CD4-positive, alpha-beta T cell treated with Interleukin-12 subunit alpha and Interleukin-12 subunit beta, for 1 hour (primary cell): ENCODE measurements at places on chromosomes 13 and 19.

DNA sequence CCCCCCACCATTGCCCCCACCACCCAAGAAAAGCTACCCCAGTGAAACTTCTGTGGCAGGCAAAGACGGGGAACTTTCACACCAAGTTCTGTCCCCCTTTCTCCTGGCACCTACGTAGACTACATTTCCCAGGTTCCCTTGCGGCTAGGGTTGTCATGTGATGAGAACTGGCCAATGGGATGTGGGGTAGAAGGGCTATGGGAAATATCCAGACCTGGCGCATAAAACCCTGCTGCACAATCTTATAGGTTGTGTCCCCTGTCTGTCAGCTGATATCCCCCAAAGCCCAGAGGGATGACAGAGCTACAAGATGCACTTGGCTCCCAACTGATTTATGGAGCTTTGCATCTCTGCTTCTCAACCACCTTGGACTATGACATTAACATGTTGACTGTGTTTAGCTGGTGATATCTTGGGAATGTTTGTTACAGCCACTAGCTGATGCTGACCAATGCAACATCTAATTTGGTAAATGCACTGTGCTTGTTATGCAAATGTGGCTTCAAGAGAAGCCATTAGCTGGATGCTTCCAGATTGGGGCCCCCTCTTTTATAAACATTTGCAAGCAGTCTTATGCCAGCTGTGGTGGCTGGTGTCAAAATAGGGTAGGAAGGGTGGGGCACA, 6.1 kb downstream of the SH2D3A start:
- DNase-seq, result no peak

- no peak for DNase-seq
Measured at GRCh38 chr13:104759069-104759468, 1692.9 kb upstream of the SLC10A2 start.

GRCh38 chr19:33404506-33405253, 31.2 kb downstream of the CEBPG start:
- no peak for DNase-seq

DNA sequence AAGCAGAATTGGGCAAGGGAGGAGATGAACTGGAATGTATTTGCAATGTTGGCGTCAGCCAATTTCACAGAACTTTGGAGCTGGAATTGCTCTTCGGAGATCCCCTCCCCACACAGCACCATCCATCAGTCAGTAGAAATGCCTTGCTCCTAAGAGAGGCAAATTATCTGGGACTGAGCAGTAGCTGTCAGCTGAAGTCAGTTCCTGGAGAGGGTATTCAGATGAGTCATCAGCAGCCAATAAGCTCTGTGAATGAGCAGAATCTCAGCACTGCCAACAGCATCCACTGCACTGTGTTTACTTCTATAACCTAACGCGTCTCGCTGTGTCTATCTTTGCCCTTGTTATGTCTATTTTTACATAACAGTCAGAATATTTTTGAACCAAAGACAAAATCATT, 213.7 kb downstream of the SLITRK5 start:
- DNase-seq, result no peak

DNA sequence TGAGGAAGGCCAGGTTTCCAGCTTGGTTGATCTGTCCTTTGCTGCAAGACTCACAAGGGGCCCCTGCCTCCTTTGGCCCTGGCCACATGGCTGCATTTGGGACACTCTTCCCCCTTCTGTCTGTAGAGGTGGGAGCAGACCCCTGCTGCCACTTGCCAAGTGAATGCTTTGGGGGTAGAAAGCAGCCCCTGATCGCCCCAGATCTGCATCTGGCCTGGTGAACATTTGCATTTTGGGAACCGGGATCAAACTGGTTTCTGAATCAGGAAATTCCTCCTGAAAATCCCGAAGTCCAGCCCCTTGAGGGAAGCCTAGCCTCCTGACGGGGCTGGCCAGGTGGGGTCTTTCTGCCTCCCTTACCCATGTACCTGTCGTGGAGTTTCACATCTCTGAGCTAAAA, 14.9 kb downstream of the DPF1 start:
- DNase-seq, result no peak

DNA sequence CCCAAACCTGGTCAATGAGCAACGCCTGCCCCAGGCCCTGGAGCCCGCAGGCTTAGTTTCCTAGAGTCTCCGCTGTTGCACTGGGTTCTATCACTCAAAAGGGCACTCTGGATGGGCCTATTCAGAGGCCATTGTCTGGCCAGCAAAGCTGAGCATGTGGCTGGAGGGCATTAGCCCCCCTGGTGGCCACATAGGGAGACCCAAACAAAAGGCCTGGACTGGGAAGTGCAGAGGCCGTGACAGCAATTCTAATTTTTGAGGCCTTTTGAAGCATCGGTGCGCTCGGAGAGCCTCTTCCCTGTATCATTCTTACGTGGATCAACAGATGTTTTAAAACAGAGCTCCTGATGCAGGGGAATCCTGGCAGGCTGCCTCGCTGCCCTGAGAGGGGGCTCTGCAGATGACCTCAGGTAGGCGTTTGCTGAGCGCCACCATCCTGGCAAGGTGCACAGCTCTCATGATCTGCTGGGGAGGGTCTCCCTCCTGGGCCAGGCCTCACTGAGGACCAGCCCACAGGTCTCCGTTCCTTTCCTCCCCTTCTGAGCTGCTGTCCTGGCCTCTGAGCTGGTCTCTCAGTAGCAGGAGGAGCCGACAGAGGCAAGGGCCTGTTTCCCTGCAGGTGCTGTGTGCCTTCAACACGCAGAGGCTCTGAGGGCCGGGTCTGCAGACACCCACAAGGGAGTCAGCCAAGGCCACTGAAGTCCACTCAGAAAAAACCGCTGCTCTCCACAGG, 190.5 kb downstream of the URI1 start:
- no peak for DNase-seq
